ENCODE measurements at places on chromosomes 4 and X.

DNA sequence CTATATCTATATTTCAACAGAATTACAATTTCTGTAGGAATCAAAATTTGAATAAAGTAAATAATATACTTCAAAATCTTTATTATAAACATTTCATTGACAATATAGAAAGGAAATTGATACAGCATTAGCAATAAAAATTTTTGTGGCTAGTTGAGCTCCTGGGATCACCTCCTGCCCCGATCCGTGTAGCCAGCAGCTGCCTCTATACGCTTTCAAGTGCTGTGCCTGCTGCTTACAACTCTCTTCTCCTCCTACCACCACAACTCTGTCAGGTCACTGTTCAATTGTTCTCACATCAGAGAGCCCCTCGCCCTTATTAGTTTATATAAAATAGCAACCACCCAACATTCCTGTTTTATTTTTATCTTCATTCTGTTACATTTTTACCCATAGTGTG lies 27.6 kb downstream of the INPP4B start:
- no peak for DNase-seq

DNA sequence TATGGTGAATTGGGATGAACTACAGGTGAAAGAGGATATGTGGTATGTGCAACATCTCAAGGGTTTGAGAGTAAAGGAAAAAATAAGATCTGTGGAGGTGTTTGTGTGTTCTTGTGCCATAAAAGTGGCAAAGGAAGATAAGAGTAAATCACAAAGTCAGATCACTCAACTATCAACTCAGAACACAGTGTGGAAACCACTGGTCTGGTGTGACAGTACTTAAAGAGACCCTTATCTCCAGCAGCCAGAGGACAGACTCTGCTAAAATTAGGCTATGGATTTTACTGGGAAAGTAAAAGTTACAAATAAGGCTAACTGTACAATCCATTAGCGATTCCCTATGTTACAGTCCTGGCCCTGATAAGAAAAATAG lies 54.0 kb upstream of the PRDM8 start:
- no peak for DNase-seq

GRCh38 chr4:168942985-168943384 lies 67.1 kb downstream of the CBR4 start:
- no peak for DNase-seq

DNA sequence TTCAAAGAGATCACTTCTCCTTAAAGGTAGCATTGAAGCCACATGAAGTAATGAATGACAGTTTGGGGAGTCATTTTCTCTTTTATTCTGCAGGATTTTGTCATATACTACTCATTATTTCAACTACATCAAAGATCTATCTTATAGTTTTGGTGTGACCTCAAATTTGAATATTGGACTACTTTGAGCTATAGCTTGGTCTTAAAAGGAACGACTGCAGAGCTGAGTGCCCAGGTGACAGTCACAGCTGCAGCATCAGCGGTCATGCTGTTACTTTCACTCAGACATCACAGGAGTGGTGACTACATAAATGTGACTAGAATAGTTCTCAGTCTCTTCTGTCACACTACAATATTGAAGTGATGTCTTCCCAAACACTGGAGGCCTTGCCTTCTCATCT lies 10.7 kb upstream of the SPCS3 start:
- no peak for DNase-seq

DNA sequence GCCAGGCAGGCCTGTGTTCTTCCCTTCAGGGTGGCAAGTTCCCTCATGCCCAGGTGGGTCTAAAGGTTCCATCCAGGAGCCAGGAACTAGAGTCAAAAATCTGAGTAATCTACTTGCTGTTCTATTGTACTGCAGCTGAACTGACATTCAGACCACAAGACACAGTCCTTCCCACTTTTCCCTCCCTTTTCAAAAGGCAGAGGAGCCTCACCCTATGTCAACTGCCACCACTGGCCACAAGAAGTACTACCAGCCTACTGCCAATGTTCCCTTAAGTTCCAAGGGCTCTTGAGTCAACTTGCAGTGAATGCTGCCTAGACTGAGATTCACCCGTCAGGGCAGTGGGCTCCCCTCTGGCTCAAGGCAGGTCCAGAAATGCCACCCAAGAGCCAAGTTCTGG lies 133.5 kb downstream of the FAM47B start:
- no peak for DNase-seq

DNA sequence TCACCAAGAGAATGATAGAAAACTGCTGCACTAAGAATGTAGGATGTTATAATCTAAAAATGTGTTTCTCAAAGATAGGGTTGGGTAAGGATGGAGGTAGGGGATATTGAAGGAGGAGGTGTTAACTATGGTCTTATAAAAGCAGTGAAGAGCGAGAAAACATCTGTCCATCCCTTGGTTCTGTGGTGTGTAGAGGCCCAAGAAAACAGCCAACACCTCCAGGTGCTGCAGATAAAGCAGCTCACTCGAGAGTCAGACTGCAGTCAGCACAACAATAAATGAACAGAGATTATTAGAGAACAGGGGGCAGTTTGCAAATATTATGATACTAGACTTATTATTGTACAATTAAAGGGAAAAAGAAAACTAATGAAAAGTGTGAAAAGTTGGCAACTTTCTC lies 141.5 kb downstream of the CAMK2D start:
- no peak for DNase-seq

DNA sequence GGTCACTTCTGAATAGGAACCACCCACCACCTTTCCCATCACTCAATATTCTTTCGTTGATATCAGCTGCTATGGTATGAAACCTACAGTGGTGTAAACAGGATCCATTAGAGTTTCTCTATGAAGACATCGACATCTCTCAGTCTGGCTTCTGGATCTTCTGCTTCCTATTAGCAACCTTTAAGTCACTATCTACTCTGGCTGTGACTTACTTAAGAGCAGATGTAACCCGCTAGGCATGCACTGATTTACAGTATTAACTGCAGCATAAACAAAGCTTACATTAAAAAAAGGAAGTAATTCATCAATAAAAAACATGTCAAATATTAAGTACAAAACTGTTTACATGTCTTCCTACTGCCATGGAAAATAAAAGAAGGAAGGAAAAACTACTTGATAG lies 96.4 kb downstream of the ANAPC10 start:
- no peak for DNase-seq

- no peak for DNase-seq
These were observed 7.9 kb downstream of the FRMD7 start for GRCh38 chrX:132119821-132120515.

DNA sequence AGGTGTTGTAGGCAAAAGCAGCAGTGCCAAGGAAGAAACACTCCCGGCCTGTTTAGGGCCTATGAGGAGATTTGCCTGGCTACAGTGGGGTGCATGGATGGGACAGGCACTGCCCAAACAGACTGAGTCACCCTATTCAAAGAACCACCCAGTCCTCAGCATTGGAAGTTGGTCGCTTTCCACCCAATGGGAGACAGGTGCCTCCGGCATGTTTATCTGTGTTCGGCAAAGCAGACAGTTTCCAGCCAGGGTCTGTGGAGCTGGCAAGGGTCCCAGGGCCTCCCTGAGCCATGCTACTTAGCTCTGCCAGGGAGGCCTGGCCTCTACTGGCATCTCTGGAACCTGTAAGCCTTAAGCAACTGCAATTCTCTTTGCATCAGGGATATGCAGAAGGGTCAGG lies 165.1 kb upstream of the ATP6AP2 start:
- DNase-seq: peak; percentile 53

DNA sequence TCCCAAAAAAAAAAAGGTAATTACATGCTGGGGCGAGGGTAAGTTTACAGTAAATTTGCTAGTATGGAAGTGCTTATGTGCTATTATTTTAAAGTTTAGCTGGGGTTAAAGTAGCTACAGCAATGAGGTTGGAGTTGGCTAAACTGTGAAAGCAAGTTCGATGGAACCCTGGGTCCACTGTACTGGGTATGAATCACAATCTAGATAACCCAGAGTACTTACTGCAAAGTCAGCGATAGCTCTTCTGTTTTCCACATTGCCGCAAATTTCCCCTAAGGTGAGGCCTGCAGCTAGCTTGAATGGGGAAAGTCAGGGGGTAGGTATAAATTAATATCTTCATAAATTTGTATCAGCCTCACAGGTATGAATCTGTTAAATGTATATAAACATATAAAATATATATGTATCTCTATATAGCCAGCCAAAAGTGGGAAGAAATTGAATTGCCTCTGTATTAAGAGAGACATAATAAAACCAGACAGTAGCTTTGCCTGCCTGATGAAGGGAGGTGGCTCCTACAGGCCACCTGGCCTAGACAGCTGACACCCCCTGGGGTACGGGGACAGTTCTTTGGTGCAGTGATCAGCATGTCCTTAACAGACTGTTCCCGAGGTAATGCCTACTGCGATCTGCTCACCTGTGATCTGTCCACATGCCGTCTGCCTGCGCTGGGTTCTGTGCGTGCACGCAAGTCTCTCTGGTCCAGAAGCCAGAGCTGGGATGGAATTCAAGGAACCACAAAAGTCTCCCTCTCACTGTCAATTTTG lies 30.6 kb downstream of the CLRN2 start:
- DNase-seq: no peak

- no peak for DNase-seq
These were observed 376.0 kb downstream of the BCOR start for GRCh38 chrX:39721566-39722279.

- DNase-seq: no peak
These were observed 40.7 kb downstream of the SPATA18 start for GRCh38 chr4:52091801-52092200.

DNA sequence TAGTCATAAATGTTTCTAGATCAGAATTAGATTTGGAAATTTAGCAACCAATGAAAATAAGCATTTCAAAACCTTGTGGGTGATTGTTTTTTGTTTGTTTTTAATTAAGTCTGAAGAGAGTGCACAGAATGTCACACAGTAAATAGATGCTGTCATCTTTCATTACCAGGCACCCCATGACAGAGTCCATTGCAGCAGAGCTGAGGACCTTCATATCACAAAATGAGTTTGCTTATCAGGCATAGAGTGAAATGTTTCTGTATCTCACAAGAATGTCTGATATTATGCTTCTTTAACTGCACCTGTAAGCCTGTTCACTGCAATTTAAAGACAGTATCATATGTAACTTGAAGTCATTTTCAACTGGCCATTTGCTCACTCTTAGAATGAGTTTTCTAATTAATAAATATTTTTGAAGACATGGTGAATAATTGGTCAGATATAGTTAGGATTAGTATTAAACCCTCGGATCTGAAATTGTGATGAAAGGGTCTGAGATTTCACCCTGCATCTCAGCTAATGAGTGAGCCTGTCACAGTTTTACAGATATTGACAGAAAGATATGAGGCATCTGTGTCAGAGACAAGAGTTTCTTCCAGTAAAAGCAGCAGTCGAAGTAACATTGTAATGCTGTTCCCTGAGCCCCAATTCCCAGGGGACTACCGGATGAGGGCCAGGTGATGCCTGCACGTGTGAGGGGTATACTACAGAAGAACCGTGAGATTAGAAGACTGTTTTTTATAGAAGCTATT lies 416.4 kb downstream of the CCSER1 start:
- no peak for DNase-seq

DNA sequence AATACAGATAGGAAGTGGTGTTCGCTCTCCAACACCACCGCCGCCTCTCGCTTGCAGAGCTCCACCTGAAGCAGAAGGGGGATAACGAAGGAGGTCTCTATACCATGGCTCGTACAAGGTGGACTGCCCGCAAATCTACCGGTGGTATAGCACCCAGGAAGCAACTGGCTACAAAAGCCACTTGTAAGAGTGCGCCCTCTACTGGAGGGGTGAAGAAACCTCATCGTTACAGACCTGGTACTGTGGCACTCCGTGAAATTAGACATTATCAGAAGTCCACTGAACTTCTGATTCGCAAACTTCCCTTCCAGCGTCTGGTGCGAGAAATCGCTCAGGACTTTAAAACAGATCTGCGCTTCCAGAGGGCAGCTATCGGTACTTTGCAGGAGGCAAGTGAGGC lies 5.2 kb upstream of the BMP15 start:
- no peak for DNase-seq

DNA sequence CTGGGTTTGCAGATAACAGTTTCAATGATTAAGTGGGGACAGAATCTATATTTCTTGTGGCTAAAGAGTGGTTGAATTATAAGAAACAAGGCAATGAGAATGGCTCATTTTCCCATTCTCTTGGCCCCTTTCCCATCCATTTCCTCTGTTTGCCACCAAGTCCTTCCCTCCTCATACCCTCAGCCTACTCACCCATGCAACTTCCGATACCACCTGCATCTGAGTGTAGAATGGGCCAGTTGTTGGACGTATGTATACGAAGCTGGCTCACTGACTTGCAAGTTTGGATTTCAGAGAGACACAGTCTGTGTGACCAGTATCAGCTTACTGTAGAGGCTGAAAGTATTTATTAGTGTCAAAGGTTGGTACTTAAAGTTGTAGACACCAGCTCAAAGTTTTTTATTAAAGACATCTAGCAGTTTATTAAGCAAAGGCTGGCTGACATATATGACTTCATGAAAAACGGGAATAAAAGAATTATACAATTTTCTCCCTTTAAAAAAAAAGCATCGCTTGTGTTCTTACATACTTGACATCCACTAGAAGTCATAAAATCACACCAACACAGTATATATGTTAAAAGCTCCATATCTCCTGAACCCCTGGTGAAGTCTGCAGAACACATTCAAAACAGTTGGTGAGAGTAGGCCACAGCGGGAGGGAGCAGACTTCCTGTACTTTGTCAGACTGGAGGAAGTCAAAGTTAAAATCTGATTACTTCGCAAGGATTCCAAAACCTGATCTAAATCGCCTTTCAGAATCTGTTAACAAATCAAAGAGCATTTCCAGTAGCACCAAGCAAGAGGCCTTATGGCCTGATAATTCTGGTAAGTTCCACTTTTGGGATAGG lies 22.4 kb upstream of the STIM2 start:
- DNase-seq: no peak

GRCh38 chrX:56462389-56462788 lies 101.0 kb upstream of the UBQLN2 start:
- DNase-seq: no peak

GRCh38 chrX:103941201-103941975 lies 21.0 kb upstream of the TMSB15B start:
- DNase-seq: no peak

DNA sequence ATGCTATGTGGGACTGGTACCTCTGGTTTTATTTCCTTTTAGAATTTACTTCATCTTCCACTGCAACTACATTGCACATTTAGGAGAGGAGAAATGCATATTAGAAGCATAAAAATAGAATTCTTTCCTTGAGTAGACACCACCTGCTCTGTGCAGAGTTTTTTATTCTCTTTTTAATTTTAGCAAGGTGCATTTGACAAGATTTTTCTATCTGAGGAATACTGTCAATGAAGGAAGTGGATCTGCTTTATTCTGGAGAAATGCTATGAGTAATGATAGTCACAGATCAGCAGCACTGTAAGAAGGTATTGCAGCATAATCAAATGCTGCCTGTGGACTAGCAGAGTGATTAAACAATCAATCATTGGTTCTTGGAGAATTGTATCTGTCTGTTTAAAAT lies 1038.3 kb downstream of the RAPGEF2 start:
- DNase-seq: no peak
